Caki2 (cell line): ENCODE measurements at places on chromosomes 13 and 19. TPM values are rescaled to one million over a fixed set of nuclear protein-coding genes. Genes with fewer than 3 reads are reported as not detected.

HSD17B14 gene
- total RNA-seq = 33.6 and 56.7 TPM in 2 replicates

HOMER3 gene
- total RNA-seq = 115 and 131 TPM in 2 replicates

EVI5L gene
- 2.9 and 10.7 TPM in 2 replicates for total RNA-seq

C19orf81 gene
- total RNA-seq = 13.5 and 20.4 TPM in 2 replicates

CEACAM16 gene
- total RNA-seq = not detected in 2 replicates

SNRNP70 gene
- total RNA-seq = 137 and 175 TPM in 2 replicates

GNA15 gene
- not detected in 2 replicates for total RNA-seq

AMER2 gene
- total RNA-seq = not detected in 2 replicates

PNMA8C gene
- 0.07 and 0.93 TPM in 2 replicates for total RNA-seq

SOX1 gene
- 1.7 and 3.4 TPM in 2 replicates for total RNA-seq

TTC9B gene
- total RNA-seq = not detected in 2 replicates

TMIGD2 gene
- total RNA-seq = not detected in 2 replicates

RUBCNL gene
- not detected in 2 replicates for total RNA-seq

ZNF221 gene
- total RNA-seq = 2.7 and 20.4 TPM in 2 replicates

ZNF554 gene
- 0.41 and 3.2 TPM in 2 replicates for total RNA-seq

ANGPTL8 gene
- total RNA-seq = not detected in 2 replicates

KLK5 gene
- not detected in 2 replicates for total RNA-seq

OR7D2 gene
- total RNA-seq = not detected in 2 replicates

PRKCG gene
- total RNA-seq = 0.10 TPM in 1 of 2 replicates, not detected in the other

TYROBP gene
- not detected in 2 replicates for total RNA-seq

FXYD7 gene
- not detected in 2 replicates for total RNA-seq

LRRC63 gene
- not detected in 2 replicates for total RNA-seq

ELSPBP1 gene
- not detected in 2 replicates for total RNA-seq

ZNF844 gene
- 0.24 TPM in 1 of 2 replicates, not detected in the other for total RNA-seq

CCDC8 gene
- 0.12 and 0.51 TPM in 2 replicates for total RNA-seq

OR4F17 gene
- total RNA-seq = not detected in 2 replicates

NFIX gene
- total RNA-seq = 1.2 and 4.5 TPM in 2 replicates

TUBB4A gene
- 0.41 TPM in 1 of 2 replicates, not detected in the other for total RNA-seq

TRAPPC2B gene
- 31.4 and 34.3 TPM in 2 replicates for total RNA-seq

CYSLTR2 gene
- not detected in 2 replicates for total RNA-seq

KCTD12 gene
- total RNA-seq = 4.4 and 5.4 TPM in 2 replicates

APOC4 gene
- not detected in 2 replicates for total RNA-seq

SHKBP1 gene
- total RNA-seq = 92.6 and 137 TPM in 2 replicates

CEACAM8 gene
- not detected in 2 replicates for total RNA-seq

CALR3 gene
- total RNA-seq = not detected in 2 replicates

SIGLEC12 gene
- not detected in 2 replicates for total RNA-seq

HS6ST3 gene
- total RNA-seq = 6.6 and 7.5 TPM in 2 replicates

METTL21C gene
- not detected in 2 replicates for total RNA-seq

KIR2DL4 gene
- total RNA-seq = not detected in 2 replicates

CYP4F3 gene
- total RNA-seq = 38.1 and 38.5 TPM in 2 replicates

CATSPERD gene
- total RNA-seq = not detected in 2 replicates

S1PR2 gene
- 1.9 and 2.5 TPM in 2 replicates for total RNA-seq

OR7C1 gene
- total RNA-seq = not detected in 2 replicates

CADM4 gene
- total RNA-seq = 15.0 and 16.7 TPM in 2 replicates

TMEM150B gene
- total RNA-seq = 0.61 and 1.3 TPM in 2 replicates

SERP2 gene
- not detected in 2 replicates for total RNA-seq

LYPD5 gene
- total RNA-seq = 9.5 TPM in 1 of 2 replicates, not detected in the other

ZNF256 gene
- 3.2 and 9.1 TPM in 2 replicates for total RNA-seq

CNN1 gene
- total RNA-seq = not detected in 2 replicates

ANO8 gene
- 4.6 and 5.4 TPM in 2 replicates for total RNA-seq

CEACAM6 gene
- total RNA-seq = 2.8 and 4.1 TPM in 2 replicates

IZUMO4 gene
- total RNA-seq = not detected in 2 replicates
